HFFc6 (cell line): ENCODE measurements at places on chromosomes 2 and 18.
A peak's percentile ranks its signal among the peaks of the same experiment; 100 is the strongest.

DNA sequence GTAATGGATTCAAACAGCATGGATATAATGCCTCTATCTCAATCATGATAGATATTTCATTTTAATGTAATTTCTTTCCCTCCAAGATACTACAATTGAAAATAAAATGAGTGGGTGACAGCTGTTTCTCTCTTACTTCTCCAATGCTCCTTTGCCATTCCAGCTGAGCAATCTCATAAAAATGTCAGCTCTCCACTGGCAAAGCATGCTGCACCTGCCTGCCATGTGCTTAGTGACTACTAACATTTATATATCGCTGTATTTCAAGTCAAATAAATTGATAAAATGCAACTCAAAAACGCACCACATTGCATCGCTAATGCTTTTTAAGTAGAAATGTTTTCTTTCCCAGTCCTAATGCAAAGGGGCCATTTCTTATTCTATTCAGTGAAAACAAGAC lies 1093.9 kb downstream of the CBLN2 start:
- no peak for DNase-seq

GRCh38 chr2:209553913-209554312 lies 130.1 kb downstream of the MAP2 start:
- no peak for DNase-seq

DNA sequence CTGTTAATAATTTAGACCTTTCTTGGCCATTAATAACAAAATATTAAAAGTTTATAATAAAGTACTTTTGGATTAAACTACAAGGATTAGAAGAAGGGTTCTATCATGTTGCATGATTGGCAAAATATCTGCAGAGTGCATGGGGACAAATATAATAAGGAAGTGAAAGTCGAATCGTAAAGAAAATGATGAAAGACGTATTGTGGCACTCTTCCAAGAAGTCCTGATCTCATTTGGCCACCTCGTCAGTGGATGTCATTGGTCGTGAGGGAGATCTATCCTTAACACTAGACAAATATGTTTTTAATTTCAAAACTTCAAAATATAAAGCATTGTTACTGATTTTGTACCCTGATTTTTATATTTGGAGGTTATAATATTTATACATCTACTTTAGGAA lies 197.7 kb upstream of the STON1 start:
- DNase-seq, result no peak

DNA sequence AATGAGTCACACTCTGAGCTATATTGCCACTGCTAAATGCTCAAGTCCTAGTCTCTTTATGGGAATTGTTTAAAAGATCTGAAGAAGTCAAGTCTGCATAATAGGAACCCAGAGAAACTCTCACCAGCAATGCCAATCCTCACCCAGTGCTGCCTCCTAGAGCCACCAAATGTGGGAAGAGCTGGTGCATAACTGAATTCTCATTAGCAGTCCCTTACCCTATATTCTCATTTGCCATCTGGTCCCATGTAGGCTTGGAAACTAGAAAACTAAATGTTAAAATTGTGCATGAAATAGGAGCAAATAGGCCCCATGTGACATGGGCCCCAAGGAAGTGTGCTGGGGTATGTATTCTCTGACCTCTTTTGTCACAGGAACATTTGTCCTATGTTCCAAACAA lies 224.4 kb upstream of the SMAD2 start:
- no peak for DNase-seq

GRCh38 chr2:213232649-213233437 lies 51.4 kb upstream of the SPAG16 start:
- peak; percentile 10 for DNase-seq

- DNase-seq, result peak; percentile 98
Measured at GRCh38 chr2:112764071-112765044, at the start of gene CKAP2L. Gene CKAP2L (minus strand): TSS chr2:112764609. CDS start chr2:112764598, 11 bp downstream.

DNA sequence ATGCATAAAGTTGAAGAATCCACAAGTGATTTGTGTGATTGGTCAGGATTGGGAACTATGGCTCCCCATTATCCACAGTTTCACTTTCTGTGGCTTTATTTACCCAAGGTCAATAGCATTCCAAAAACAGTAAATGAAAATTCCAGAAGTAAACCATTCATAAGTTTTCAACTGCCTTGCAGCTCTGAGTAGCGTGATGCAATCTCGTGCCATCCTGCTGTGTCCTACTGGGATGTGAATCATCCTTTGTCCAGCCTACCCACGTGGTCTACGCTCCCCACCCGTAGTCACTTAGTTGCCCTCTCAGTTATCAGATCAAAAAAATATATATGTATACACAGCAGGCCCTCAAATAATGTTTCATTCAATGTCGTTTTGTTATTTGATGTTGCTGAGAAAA lies 89.0 kb upstream of the DLGAP1 start:
- no peak for DNase-seq

DNA sequence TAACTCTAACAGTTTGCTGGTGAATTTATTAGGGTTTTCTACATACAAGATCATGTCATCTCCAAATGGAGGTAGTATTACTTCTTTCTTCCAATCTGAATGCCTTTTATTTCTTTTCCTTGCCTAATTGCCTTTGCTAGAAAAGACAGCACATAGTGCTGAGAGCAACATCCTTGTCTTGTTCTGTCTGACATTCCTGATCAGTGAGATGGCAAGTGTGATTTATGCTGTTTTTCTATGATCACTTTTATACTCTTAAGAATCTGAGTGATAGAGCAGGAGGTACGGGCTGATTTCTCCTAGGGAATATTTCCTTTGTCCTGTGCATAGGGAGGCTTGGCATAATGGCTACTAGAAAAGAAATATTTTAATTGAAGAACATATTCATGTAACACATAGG lies 17.3 kb downstream of the LYPD6B start:
- peak; percentile 34 for DNase-seq

DNA sequence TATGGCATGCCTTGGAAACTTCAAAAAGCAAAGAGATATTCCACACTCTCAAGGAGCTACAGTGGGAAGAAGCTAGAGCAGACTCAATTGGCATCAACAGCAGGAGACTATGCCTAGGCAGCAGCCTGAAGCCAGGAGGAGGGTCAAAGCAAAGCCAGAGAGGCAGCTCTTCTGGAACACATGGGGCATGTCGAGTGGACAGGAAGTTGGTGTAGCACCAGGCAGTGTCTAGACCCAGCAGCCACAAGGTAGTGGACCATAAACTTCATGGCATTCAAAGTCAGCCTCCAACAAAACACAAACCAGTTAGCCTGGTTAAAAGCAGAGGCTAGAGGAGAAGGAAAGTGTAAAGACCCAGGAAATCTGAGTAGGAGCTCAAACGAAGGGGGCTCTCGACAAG lies 311.2 kb upstream of the PKDCC start:
- no peak for DNase-seq

DNA sequence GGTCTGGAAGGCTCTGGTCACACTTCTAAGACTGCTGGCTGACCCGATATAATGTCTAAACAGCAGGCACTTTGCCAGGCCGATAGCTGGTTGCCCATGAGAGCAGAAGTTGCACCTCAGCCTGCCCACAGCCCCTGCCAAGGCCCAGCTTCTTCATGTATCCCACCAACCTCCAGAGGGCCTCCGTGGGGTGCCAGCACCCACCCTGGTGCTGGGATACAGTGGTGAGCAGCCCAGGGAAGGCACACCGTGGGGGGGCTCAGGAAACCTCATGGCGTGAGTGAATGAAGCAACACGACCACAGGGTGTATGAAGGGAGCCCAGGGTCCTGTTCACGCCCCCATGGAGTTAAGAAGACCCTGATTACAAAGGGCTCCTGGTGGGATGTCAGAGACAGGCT lies 16.2 kb upstream of the GLI2 start:
- no peak for DNase-seq

DNA sequence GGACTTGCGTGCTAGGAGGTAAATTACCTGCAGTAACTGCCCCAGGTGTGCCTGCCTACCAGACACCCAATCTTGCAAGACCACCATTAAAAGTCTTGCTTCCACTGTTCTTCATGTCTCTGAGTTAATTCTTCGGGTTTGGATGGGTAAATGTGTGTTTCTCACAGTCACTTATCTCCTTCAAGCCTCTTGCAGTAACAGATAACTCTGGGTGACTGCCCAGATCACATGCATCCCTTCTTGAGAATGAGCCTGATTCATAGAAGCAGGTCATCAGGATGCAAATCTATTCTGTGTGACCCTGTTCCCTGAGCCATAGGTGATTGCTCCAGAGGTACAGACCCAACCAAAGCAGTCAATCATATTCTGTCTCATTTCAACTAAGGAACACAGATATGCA lies 194.6 kb downstream of the METTL4 start:
- no peak for DNase-seq

- DNase-seq, result peak; percentile 34
Measured at GRCh38 chr18:3710712-3711301, 260.8 kb downstream of the TGIF1 start.

DNA sequence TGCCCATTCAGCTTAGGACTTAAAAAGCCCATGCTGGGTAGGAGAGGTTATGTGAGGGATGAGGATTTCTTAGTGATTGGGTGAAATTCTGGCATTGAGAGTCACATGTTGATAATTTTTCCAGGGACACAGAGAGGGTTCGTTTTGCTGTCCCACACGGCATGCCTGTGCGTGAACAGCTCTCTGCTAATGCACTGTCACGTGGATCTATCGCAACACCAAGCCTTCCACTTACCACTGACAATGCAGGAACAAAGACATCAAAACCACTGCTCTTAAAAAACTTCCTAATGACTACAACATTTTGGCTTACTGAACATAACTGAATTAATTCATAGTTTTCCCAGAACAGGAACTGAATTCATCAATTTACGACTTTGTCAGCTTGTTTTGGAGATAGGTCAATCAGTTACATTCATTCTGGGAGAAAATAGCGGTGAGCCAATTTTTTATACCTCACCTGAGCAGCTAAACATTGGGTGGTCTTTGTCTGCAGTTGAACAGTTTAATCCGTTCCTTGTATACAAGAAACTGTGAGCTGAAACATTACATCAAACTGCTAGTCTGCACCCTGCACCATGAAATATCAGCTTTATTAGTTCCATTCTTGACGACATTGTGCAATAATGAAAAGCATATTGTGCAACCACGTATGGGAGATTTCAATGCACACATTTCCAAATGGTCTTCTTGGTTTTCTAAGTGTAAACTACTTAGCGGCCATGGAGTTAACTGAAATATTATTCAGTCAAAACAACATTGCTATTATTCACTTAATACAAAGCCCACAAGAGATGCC lies 127.1 kb downstream of the LPIN1 start:
- no peak for DNase-seq

DNA sequence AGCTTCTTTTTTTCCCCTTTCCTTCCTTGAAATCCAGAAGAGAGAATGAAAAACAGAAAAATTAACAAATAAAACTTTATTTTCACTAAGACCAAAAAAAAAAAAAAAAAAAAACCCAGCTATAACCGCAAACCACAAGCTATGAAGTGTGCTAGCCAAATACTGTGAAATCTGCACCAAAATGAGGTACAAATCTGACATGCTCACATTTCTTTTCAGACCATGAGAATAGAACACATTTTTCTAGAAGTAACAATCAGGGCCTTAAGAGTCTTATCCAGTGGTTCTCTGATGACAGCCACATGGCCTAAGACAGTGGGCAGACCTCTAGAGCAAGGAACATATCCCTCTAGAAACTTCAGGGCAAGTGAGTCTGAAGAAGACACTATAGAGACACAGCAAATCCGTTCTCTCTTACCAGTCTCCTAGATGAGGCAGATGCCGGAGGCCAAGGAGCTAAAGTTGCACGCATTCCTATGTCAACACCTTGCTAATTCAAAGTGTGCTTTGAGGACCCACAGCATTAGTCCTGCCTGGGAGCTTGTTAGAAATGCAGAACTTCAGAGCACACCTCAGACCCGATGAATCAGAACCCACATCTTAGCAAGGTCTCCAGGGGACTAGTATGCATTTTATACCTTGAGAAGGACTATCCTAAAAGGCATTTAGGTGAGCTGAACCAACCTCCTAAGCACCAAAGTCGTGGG lies 317.1 kb downstream of the MYCN start:
- no peak for DNase-seq

- DNase-seq, result no peak
Measured at GRCh38 chr18:46319783-46320182, 215.6 kb downstream of the HAUS1 start.

GRCh38 chr2:240292035-240292574 lies 143.4 kb upstream of the GPC1 start:
- DNase-seq, result no peak

GRCh38 chr2:46632349-46632748 lies 153.0 kb downstream of the TMEM247 start:
- DNase-seq, result peak; percentile 68

DNA sequence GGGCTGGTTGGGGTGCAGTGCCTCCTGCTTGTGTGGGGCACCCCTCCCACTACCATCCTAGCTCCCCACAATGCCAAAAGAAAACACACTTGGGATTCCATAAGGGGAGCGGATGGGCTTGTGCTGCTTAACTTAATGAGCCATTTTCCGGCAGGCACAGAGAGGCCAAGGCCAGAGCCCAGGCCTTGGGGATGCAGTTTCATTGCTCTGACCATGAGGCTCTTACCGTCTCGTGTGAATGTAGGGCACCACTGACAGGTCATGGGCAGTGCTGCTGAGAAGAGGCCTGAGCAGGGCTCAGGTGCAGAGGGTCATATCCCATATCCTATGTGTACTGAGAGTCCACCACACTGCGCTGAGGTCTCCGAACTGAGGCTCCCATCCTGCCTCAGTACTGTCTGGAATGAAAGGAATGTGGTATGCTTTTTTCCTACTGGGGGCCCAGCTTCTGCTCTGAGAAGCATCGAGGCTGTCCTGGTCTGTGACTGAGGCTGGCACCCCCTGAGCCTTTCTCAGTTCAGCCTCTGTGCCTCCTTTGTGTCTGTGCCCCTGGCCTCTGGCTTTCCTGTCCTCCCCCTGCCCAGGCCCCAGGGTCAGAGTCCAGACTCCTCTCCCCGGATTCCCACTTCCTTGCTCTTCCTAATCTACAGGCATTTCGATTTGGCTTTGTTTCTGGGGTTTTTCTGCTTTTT lies 45.2 kb upstream of the MAPRE3 start:
- DNase-seq, result no peak

DNA sequence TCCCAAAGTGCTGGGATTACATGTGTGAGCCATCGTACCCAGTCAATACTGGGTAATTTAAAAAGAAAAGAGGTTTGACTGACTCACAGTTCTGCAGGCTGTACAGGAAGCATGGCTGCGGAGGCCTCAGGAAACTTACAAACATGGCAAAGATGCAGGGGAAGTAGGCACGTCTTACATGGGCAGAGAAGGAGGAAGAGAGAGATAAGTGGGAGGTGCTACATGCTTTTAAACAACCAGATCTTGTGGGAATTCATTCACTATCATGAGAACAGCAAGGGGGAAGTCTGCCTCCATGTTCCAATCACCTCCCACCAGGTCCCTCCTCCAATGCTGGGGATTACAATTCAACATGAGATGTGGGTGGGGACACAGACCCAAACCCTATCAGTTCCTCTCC lies 192.5 kb downstream of the ATAD2B start:
- DNase-seq, result no peak

- no peak for DNase-seq
Measured at GRCh38 chr2:101828673-101829334, 131.3 kb downstream of the MAP4K4 start.

- no peak for DNase-seq
Measured at GRCh38 chr2:46535896-46536295, 56.5 kb downstream of the TMEM247 start.

DNA sequence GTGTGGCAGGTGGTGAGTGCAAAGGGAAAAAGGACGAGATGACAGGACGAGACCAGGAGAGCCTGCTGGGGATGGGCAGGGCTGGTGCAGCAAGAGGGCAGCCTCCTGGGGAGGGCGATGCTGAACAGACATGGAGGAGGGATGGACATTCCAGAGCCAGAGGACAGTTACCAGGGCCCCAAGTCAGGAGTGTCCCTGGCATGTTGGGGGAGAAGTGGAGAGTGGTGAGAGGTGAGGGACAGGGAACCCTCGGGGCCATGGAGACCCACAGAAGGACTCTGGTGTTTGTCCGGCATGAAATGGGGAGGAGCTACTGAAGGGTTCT lies 19.0 kb downstream of the MTERF4 start:
- no peak for DNase-seq

- DNase-seq, result no peak
Measured at GRCh38 chr2:171325886-171326585, 107.8 kb downstream of the METTL8 start.
